ENCODE measurements at places on chromosomes 1 and 21.

DNA sequence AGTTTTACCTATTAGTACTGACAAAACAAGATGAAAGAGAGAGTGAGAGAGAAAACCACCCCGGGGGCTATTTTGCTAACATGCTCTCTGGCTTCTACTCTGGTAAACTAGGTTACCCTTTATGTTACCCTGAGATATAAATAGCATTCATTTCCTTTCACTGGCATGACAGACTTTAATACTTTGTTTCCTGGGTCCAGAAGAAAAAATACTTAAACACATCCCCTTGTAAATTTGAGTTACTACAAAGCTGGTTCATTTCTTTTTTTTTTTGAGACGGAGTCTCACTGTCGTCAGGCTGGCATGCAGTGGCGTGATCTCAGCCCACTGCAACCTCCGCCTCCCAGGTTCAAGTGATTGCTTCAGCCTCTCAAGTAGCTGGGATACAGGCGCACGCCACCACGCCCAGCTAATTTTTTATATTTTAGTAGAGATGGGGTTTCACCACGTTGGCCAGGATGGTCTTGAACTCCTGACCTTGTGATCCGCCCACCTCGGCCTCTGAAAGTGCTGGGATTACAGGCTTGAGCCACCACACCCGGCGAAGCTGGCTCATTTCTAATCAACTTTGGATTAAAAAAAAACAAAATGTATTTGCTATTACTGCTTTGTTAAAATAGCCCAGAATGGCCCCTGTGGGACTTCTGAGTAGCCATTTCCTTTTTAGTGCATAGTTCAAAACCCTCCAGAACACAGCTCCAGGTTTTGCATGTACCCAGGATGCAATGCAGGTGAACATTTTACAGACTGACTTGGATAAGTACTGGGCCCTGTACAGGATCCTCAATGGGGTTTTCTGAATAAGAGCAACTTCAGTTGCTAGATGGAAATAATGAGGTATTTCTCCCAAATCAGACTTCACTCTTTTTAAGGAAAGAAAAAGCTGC, 20.6 kb downstream of the INPP5B start:
- DNase-seq: no peak

DNA sequence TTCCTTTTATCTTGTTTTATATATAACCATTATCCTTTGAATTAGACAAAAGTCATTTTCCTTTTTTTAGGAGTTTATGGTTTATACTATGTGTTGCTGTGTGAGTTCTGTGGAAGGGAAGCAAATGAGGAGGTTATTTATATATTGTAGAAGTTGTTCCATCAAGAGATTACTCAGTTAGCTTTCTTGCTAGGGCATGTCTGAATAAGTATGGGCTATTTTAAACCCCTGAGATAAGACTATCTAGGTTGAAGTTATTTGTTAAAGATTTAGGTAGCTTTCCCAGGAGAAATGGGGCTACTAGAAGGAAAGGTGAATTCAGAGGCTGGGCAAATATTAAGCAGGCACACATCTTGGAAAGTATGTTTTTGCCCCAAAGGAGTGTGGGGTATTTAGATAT, 16.1 kb upstream of the VAMP4 start:
- DNase-seq: peak; percentile 70

GRCh38 chr1:167442854-167443565, 75.3 kb downstream of the CD247 start:
- no peak for DNase-seq

GRCh38 chr1:31548534-31548906, 27.8 kb upstream of the TINAGL1 start:
- DNase-seq: no peak

GRCh38 chr1:179677882-179678281, 65.2 kb upstream of the FAM163A start:
- no peak for DNase-seq

- peak; percentile 62 for DNase-seq
Measured at GRCh38 chr1:16367258-16367967, 371 bp downstream of the SZRD1 start.

GRCh38 chr1:23667411-23667810, 24.2 kb upstream of the RPL11 start:
- DNase-seq: no peak

GRCh38 chr1:2799811-2800663, 1.5 kb downstream of the TTC34 start:
- DNase-seq: no peak
